ENCODE measurements at places on chromosomes 13 and 19.
A peak's percentile ranks its signal among the peaks of the same experiment; 100 is the strongest.

DNA sequence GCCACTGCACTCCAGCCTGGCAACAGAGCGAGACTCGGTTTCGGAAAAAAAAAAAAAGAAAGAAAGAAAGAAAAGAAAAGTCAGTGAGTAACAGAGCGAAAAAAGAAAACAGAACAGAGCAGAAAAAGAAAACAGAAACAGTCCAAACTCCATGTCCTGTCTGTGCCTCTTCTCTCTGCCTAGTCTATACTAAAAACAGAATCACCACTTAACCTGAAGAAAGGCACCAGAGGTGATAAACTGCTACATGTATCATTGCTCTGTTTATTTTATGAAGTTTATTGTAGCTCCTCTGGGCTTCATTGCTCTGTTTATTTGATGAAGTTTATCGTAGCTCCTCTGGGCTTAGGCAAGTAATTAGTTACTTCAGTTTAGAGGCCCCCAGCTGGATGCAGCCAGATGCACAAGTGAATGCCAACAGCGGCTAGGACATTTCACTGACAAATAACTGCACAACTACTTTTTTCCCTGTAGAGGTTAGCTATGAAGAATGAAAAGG, 39.2 kb downstream of the TBC1D4 start:
- DNase-seq = no peak

DNA sequence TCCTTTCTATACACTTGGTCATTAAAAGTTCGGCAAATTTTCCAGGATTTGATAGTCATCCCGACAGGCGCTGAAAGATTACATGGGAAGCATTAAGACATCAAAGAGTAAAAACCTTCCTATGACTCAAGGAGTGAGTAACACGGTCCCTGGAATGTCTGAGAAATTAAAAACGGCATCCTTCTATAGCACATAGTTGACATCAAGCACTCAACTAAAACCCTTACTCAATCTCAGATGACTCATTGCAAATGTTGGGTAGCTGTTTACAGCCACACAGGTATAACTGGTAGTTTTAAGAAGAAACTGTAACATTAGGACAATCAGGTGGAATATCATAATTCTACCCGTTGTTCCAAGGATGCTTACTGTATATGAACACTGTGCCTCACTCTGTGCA, 6.4 kb upstream of the LGALS13 start:
- no peak for DNase-seq

GRCh38 chr19:39413272-39413910, 922 bp downstream of the PLEKHG2 start:
- DNase-seq = peak; percentile 59

GRCh38 chr19:51686171-51686570, 7.0 kb upstream of the SPACA6 start:
- no peak for DNase-seq

DNA sequence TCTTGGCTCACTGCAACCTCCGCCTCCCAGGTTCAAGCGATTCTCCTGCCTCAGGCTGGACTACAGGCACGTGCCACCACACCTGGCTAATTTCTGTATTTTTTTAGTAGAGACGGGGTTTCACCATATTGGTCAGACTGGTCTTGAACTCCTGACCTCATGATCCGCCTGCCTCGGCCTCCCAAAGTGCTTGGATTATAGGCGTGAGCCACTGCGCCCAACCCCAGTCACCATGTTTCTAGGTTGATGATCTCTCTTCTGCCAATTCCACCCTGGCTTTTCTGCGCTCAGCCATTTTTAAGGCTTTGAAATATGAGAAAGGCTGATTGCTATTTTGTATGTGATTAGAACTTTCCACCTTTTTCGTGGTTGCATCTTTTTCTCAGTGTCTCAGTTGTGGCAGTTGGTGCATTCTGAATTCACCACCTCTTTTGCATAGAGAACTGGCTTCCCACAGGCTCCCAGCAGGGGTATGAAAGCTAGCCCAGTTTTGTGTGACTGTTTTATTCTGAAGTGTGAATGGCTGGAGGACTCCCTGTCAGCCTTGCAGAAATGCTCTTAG, 15.5 kb downstream of the CEACAM1 start:
- no peak for DNase-seq

DNA sequence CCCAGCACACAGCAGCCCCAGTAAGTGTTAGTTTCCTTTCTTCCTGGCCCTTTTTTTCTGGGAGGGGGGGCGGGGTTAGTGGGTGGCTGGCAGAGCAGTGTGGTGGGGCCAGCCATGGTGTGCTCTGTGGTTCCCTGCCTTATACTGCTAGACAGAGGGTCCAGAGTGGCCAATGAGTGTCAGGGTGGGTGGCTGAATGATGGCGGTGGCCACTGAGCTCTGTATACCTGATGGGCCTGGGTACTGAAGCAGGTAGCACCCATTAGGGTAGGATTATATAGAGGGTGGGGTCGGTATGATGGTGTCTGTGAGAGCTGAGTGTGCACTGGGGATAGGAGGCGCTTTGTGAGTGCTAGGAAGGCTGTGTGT, 13.8 kb downstream of the CIC start:
- no peak for DNase-seq

DNA sequence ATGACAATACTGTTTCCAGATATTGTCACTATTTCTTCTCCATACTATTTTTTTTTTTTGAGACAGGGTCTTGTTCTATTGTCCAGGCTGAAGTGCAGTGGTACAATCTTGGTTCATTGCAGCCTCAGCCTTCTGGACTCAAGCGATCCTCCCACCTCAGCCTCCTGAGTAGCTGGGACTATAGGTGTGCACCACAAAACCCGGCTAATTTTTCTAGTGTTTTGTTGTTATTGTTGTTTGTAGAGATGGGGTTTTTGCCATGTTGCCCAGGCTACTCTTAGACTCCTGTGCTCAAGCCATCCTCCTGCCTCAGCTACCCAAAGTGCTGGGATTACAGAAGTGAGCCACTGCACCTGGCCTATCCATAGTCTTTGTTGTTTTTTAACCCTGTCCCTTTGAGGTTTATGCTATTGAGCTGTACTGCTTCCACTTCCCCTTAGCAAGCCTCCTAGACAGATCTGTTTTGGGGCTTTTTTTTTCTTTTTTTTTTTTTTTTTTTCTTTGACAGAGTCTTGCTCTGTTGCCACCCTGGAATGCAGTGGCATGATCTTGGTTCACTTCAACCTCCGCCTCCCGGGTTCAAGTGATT, 27.6 kb upstream of the MAP3K10 start:
- DNase-seq = no peak

- DNase-seq = no peak
Measured at GRCh38 chr13:30807392-30807791, 72.0 kb downstream of the ALOX5AP start.

DNA sequence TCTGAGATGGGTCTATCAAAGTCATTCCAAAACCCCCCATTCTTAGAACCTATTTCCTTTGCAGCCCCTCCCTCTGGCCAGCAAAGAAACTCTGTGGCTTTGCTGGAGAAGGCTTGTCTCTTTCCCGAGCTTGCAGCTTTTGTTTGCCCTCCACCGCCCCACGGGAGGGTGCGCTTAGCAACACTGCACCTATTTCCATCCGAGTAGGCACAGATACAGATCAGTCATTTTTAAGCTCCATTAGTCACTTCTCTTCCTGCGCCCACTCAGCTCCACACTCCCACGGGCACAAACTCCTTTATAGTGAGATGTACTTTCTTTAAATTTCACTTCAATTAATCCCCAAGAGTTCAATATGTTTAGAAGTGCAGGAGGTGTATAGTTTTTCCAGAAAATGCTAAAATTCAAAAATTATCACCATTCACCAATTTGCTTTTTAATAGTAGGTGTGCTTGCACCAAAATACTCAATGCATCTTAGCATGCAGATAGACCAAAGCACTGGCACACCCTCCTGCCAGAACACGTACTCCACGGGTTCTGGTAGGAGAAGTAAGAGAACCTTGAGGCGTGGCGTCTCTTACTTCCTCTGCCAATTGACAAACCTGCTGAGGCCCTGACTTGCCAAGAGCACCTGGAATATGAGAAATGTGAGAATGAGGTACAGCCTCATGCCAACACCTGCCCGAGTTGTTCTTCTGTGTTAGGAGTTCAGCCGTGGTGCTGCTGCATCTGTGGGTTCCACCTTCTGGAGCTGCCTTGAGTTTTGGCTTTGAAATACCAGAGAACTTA, 183.7 kb downstream of the TEX29 start:
- DNase-seq = no peak

DNA sequence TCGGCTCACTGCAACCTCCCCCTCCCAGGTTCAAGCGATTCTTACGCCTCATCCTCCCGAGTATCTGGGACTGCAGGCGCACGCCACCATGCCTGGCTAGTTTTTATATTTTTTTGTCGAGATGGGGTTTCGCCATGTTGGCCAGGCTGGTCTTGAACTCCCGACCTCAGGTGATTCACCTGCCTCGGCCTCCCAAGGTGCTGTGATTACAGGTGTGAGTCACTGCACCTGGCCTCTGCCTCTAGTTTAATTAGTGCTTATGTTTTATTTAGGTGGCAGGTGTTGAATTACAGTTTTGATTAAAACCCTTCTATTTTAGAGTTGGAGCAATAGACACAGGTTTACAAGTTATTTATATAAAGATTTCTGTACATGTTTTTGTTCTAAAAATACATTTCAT, 42.8 kb downstream of the ATP11A start:
- no peak for DNase-seq

DNA sequence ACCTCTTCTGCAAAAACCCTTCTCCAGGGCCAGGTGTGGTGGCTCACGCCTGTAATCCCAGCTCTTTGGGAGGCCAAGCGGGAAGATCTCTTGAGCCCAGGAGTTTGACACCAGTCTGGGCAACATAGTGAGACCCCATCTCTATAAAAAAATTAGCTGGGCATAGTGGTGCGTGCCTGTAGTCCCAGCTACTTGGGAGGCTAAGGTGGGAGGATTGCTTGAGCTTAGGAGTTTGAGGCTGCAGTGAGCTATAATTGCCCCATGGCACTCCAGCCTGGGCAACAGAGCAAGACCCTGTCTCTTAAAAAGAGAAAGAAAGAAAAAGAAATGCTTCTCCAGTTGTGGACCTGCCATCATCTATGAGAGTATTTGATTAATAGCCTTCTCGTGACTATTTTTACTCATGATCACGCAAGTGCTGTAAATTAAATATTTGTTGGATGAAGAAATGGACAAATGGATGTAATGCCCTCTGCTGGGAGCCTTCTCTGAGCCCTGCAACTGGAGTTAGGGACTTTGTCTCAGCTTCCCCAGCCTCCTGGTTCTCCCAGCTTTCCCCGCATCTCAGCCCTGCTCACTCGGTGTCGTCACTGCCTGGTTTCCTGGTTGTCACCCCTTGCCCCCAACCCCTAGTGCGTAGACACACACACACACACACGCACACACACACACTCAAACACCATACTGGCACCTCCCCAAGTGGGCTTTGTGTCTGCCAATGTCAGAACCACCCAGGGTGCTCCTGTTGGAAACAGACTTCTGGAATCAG, 12.2 kb downstream of the WIZ start:
- DNase-seq = no peak

DNA sequence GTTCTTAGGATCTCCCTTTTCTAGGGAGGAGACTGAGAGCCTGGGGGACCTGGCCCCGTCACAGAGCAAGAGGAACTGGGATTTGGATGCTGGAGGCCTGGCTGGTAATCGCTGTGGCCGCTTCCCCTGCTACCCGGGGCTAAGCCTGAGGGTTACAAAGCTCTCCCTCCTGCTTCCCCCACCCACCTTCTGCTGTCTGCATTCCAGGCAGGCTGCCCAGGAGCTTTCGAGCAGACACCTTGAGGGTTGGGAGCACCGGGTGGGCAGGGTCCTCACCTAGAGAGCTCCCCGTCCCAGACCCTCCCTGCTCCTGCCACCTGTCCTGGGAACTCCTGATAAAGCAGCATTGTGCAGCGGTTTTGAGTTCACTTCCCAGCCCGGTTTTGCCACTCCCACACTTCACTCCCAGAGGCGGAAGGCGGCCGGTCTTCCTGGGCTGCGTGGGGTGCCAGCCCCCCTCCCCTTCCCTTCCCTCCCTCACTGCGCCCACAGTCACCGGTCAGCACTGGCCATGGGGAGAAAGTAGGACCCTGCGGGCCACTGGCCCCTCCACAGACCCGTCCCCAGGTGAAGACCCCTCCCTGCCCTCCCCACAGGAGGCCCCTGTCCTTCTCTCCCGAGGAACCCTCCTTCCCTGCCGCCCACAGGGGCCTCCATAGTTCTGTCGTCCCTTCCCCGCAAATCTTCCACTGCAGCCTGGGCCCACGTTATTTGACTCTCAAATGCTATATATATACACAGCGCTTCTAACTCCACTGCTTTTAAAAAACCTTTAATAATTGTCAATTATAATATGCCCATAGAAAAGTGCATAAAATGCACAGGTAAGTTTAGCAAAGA, 8.1 kb downstream of the PAK4 start:
- peak; percentile 83 for DNase-seq

- no peak for DNase-seq
Measured at GRCh38 chr13:20713014-20713376, 9.5 kb downstream of the IL17D start.

GRCh38 chr13:79709471-79709870, 228.5 kb downstream of the NDFIP2 start:
- no peak for DNase-seq

- peak; percentile 25 for DNase-seq
Measured at GRCh38 chr19:11539495-11540365, 1.1 kb downstream of the CNN1 start.

- no peak for DNase-seq
Measured at GRCh38 chr13:33179463-33179862, 106.1 kb downstream of the STARD13 start.

DNA sequence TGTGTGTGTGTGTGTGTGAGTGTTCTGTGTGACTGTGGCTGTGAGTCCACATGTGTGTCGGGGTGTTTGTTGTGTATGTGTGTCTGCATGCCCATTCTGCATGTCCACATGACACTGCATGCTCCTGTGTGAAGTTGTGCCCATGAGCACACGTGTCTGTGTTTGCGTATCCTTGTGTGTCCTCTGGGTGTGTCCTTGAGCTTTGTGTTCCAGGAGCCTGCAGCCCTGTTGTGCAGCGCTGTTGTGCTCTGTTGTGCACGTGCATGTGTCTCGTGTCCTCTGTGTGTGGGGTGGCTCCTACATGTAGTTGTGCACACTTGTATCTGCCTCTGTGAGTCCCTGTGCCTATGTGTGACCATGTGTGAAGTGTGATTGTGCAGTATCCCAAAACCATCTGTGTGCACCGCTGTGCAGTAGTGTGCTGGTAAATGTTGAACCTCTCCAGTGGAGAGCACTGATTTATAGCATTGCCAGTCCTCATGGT, 2.2 kb upstream of the ARHGEF18 start:
- DNase-seq = no peak
